Activated CD4-positive, alpha-beta T cell treated with anti-CD3 and anti-CD28 coated beads for 36 hours (primary cell): ENCODE measurements at places on chromosomes 7 and 10. TPM values are rescaled to one million over a fixed set of nuclear protein-coding genes. Genes with fewer than 3 reads are reported as not detected.

The ACSM6 gene
- total RNA-seq = not detected

The NPTX2 gene
- total RNA-seq = not detected

The ANK3 gene
- 24.0 TPM for total RNA-seq

The BNIP3 gene
- total RNA-seq = 200 TPM
